Camera-type eye (tissue), 1 donor: ENCODE measurements at places on chromosomes 13 and 19. TPM values are rescaled to one million over a fixed set of nuclear protein-coding genes. Genes with fewer than 3 reads are reported as not detected.

Gene SLC1A6
- total RNA-seq: 12.4 TPM

Gene STXBP2
- 12.3 TPM for total RNA-seq

Gene FCHO1
- total RNA-seq: 5.9 TPM

Gene PRR12
- 15.8 TPM for total RNA-seq

Gene ZNF543
- total RNA-seq: 37.8 TPM

Gene OR10H1
- total RNA-seq: not detected

Gene CD22
- 0.66 TPM for total RNA-seq

Gene LILRA1
- 0.22 TPM for total RNA-seq

Gene TGFBR3L
- total RNA-seq: not detected

Gene SLC44A2
- 77.6 TPM for total RNA-seq

Gene CERS1
- total RNA-seq: 8.6 TPM

Gene TSHZ3
- 14.8 TPM for total RNA-seq

Gene CBARP
- total RNA-seq: 6.2 TPM

Gene MISP
- 1.4 TPM for total RNA-seq

Gene CDX2
- not detected for total RNA-seq

Gene MBD3
- total RNA-seq: 82.3 TPM

Gene GJB6
- 3.4 TPM for total RNA-seq

Gene SPART
- total RNA-seq: 128 TPM

Gene KLK13
- total RNA-seq: not detected

Gene SH2D3A
- total RNA-seq: 1.5 TPM

Gene APC2
- total RNA-seq: 112 TPM

Gene C5AR2
- total RNA-seq: 1.0 TPM

Gene CFAP97D2
- not detected for total RNA-seq

Gene RUBCNL
- total RNA-seq: 7.3 TPM

Gene DIRAS1
- total RNA-seq: 11.7 TPM

Gene WDR88
- not detected for total RNA-seq

Gene FGF9
- total RNA-seq: 19.5 TPM

Gene GPR12
- total RNA-seq: 2.5 TPM

Gene NANOS3
- 1.0 TPM for total RNA-seq

Gene GIPC3
- total RNA-seq: 0.60 TPM

Gene GTF3A
- 58.8 TPM for total RNA-seq

Gene NLRP11
- not detected for total RNA-seq
